ENCODE measurements at places on chromosomes 4 and X.
A peak's percentile ranks its signal among the peaks of the same experiment; 100 is the strongest.

DNA sequence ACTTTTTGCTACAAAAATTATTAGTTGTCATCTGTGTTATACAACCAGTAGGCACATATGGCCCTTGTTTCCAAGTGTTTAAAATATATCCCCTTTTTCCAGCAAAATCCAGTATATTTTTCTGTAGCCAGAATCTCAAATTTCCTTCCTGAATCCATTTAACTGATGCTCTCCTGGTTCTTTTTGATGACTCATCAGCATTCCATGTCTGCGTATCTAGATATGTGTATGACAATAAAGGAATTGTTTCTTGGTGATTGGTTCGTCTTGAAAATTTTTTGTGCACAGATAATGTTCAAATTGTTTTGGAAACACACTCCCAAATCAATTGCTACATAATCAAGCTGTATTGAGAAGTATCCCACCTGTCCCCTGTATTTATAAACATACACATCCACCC, 98.3 kb downstream of the ITM2A start:
- DNase-seq = no peak

GRCh38 chr4:116539744-116540143, 545.6 kb downstream of the TRAM1L1 start:
- no peak for DNase-seq

DNA sequence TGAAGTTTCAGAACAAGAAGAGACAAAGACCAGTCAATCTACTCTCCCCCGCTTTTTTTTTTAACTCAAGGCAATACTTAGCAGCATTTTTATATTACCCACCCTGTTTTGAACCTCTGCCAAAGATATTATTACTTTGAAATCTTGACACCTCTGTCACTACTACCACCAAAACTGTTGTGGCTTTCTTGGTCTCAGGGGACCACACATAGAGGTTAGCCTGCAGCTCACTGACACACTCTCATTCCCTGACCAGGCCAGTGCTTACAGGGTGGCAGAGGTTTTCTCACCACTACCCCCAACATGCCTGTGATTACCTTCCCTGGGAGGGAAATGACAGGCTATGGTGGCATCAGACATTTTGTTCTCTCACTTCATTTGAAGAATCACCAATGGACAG, 137.4 kb upstream of the STIM2 start:
- DNase-seq = no peak

DNA sequence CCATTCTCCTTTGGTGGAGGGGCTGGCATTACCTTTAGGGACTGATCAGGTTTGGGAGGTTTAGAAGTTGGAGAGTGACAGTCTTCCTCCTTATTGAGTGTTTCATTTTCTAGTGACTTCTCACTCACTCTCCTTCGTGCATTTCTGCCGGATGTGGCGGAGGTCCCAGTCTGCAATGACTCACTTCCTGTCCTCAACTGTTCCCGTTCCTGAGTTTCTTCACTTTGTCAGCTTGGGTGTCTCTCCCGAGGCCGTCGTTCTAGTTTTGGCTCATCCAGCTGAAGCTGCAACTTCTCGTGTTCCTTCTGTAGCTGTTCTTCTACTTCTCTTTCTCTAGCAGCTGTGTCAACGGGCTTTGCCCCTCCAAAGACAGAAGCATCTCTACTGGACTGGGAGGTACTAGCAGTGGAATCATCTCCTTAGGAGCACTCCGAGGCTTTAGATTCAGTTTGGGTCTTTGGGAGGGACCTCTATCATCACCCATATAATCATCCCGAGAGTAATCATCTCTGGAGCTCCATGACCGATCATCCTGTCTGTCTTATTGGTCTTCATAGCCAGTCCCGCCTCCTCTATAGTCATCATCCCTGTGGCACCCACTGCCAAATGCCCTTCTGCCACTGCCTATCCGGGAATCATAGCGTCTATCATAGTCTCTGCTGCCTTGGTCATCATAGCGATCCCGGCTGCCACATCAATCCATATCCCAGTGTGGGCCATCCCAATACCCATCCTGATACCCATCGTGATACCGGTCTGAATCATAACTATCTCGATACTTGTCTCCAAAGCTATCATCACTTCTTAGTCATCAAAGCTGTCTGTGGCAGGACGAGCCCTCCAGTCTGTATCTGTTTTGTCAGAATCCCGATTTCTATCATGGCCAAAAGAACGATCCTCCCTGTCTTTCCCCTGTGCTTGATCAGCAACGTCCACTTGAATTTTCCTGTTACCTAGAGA, 35.3 kb upstream of the VSIG4 start:
- no peak for DNase-seq

DNA sequence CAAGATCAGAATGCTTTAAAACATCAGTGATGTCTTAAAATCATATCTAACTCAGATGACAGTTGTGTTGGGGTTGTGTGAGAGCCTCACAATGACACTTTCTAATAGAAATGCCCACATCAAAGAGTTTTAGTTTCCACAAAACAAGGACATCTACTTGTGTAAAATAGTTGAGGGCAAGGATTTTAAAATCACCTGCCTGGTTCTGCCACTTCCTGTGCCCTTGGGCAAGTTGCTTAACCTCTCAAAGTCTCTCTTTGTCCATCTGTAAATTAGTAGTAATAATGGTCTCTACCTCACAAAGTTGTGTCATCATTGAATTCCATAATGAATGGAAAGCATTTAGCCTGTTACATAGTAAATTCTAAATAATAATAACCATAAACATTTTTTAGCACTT, 41.9 kb upstream of the RELL1 start:
- DNase-seq = no peak

DNA sequence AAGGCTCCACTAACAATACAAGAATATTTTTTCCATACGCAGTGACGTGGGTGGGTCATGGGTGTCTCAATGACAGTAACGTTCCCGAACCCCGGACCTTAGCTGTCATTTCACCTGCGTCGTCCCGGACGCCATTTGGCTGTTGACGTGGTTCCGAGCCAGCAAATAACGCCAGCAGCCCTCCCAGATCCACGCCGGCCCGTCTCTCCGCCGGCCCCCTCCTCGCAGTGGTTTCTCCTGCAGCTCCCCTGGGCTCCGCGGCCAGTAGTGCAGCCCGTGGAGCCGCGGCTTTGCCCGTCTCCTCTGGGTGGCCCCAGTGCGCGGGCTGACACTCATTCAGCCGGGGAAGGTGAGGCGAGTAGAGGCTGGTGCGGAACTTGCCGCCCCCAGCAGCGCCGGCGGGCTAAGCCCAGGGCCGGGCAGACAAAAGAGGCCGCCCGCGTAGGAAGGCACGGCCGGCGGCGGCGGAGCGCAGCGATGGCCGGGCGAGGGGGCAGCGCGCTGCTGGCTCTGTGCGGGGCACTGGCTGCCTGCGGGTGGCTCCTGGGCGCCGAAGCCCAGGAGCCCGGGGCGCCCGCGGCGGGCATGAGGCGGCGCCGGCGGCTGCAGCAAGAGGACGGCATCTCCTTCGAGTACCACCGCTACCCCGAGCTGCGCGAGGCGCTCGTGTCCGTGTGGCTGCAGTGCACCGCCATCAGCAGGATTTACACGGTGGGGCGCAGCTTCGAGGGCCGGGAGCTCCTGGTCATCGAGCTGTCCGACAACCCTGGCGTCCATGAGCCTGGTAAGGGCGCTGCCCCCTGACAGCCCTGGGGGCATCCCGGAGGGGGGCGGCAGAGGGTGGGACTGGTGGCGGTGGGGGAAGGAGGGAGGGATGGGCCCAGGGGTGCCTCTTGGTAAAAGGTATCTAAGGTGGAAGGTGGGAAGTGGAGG, at the start of gene CPE:
Gene CPE, plus strand, starts transcription at position 264 of the 933 bp plus-strand sequence. Its CDS starts 214 bp downstream, at position 478.
- peak; percentile 78 for DNase-seq

DNA sequence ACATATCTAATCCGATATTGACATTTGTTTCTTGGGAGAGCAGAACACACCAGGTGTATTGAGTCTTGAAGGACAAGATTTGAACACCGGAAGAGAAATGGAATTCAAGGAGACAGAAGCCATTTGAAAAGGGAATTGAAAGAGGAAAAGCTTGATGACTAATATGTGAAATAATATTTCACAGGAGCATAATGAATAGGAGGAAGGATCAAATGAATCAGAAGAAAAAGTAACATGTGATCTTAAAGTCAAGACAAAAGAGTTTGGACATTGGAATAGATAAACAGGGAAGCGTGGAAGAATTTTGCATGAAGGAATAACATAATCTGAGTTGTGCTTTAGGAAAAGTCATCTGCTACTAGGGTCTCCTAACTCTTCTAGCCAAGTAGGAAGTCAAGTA, 145.5 kb upstream of the PDHA2 start:
- DNase-seq = no peak

DNA sequence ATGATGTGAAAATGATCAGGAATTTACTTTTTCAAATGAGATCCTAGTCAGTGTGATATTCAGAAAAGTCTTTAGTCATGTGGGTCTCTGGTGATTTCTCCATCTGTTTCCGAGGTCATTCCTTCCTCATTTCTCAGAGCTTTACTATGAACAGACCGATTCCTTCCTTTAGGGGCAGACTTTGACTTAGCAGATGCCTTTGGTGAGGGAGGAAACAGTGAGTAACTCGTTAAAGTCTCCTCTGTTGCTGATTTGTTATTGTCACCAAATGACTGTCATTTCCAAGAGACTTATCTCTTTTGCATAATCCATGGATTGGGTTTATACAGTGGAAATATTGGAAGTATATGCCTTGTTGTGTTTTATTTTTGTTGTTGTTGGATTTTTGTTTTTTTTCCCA, 76.2 kb upstream of the CD99 start:
- DNase-seq = no peak

GRCh38 chr4:75916091-75916661, 13.9 kb upstream of the PPEF2 start:
- no peak for DNase-seq

GRCh38 chrX:104935581-104935980, 284.9 kb downstream of the TEX13A start:
- DNase-seq = no peak

GRCh38 chr4:148834804-148835631, 392.8 kb upstream of the NR3C2 start:
- DNase-seq = no peak

GRCh38 chr4:61011051-61011450, 189.1 kb upstream of the ADGRL3 start:
- DNase-seq = no peak

DNA sequence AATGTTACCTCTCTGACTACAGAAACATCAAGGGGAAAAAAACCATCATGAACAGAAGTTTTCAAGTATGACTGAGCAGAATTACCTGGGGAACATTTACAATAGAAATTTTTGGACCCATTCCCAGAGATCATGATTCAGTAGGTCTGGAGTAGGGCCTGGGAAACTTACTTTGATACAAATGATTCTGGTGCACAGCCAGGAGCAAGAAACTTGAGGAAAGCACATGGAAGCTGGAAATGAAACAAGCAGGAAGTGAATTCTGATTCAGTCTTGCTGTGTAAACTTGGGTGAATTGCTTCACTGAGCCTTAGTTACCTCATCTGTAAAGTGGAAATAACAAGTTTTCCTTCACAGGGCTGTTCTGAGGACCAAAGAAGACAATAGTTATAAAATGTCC, 192.5 kb upstream of the TAPT1 start:
- no peak for DNase-seq

DNA sequence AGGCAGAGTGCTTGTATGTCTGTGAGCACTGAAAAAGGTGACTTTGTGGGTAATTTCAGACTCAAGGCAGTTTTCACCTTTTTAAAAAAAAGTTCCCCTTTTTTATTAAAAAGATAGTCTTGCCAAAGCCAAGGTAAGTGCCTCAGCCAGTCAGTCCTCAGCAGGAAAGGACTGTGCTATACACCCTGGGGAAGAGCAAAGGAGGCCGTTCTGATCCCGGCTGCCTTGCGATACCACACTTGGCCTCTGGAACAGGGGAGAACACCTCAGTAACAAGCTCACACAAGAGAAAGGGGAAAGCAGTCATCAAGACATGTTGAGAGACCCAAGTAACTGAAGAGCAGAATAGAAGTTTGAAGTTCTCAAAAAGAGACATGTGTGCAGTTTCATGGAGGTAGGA, 541.7 kb downstream of the BCOR start:
- DNase-seq = no peak

DNA sequence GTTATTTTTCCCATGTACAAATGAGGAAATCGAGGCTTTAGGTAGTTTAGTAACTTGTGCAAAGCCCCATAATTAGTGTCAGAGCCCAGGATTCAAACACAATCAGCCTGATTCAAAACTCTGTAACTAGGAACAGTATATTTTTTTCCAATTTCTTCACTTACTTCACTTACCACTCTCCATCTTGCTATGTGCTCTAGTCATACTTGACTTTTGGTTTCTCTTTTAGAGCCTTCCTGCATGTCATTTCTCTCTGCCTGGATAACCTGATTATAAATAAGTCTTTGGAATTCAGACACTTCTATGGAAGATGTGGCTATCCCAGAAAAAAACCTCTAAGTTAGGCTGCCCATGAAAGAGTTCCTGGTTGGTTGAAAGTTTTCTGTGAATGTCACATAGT, 22.2 kb downstream of the SATL1 start:
- DNase-seq = no peak

DNA sequence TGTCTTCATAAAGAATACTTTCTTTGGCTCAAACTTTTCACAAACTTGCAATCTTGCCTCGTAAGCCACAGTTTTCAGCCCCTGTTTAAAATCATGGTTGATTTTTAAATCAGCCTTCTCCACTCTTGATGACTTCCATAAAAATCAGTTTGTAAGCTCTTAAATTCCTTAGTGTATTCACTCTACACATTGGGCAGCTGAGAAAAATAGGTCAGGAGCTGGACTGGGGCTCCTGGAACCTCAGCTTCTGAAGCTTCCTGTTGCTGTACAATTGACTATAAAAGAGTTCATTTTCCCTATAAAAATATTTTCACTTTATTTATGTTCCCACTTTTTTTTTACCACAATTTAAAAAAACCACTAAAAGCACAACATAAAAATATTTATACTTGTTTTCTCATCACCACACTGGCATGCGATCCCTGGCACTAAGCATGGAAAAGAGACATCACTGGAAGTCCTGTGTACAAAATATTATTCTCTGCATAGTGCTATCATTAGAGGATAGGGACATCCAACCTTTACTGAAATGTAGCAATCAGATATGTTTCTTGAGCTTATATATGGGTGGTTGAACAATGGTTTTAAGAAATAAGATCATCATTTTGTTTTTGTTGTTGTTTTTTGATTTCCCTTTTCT, 345.7 kb downstream of the FBXO8 start:
- DNase-seq = no peak

- no peak for DNase-seq
These were observed 60.9 kb downstream of the SLC7A11 start for GRCh38 chr4:138181287-138181686.

DNA sequence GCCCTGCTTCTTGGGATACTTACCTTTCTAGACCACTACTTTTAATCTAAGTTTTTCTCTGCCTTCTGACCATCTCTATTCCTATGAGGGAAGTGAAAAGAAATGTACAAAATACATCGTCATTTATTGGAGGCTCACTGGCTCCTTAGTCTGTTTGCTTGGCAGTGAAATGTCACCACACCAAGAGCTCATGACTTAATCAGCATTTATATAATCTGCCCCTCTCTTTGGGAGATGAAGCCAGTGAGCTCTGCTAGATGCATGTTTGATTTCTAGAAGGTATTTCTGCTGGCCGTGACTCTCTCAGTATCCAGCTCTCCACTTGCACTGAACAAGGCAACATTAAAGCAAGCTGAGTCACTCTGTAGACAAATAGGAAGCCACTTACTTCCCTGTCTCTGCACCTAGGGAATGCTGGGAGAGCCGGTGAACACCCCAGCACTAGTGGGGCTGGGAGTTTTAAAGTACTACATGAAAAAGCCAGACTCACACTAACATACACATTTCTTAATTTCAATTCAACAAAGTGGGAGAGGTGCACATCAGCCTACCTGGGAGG, 79.1 kb downstream of the MID1IP1 start:
- no peak for DNase-seq

Measured in cerebellar nuclear complex (tissue), 1 donor.